CD4-positive, alpha-beta T cell treated with Interferon alpha-2 for 1 hour (primary cell): ENCODE measurements at places on chromosomes 7 and 10.
A peak's percentile ranks its signal among the peaks of the same experiment; 100 is the strongest.

- no peak for DNase-seq
These were observed 236.1 kb upstream of the FERD3L start for GRCh38 chr7:19381321-19381720.

DNA sequence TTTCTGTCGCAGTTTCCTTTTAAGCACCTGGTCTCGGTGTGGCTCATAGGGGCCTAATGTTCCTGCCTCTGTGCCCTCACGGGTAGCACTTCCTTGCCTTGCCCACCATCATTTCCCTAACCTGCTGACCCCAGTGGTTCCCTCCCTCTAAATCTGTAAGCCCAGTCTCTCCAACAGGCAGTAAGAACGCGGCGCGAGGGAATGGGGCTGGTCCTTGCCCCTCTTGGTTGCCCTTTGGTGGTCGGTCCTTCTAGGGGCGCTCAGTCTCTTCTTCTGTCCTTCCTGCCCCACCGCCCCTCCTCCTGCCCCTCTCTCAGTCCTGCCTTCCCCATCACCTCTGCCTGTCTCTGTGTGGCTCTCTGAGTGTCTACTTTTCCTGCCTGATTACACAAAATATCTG, 21.2 kb downstream of the EMX2 start:
- DNase-seq: no peak

DNA sequence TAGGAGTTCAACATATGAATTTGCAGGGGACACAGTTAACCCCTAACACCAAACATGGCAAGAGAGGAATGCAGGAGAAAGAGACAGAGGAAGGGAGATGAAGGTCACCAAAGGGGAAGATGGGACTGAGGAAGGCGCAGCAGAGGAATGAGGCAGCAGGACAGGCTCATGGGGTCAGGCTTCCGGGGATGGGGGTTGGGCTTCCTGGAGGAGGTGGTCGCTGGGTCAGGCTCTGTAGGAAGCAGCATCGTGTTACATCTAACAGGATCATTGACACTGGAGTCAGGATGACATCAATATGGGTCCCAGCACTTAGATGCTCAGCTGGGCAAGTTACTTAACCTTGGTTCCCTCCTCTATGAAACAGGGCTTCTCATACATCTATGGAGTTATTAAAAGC, 113.2 kb downstream of the NPTX2 start:
- no peak for DNase-seq

GRCh38 chr7:98034081-98035035, 44.4 kb upstream of the OCM2 start:
- no peak for DNase-seq

DNA sequence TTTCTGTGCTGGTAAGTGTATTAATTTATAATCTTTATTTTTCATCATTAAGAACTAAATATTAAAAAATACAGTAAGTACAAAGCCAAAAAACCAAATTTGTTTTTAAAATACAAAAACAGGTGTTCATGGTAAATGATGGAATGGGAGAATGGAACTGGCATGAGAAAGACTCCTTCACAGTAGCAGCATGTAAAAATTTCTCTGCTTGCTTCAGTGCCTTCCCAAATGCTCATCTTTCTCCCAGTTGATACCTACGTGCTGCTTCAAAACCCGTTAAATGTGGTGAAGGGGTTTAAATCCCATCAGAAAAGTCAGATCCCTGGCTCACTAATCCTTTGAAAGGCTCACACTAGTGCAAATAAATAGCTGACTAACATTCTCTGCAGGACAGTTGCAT, 4.2 kb downstream of the RNF133 start:
- DNase-seq: no peak

DNA sequence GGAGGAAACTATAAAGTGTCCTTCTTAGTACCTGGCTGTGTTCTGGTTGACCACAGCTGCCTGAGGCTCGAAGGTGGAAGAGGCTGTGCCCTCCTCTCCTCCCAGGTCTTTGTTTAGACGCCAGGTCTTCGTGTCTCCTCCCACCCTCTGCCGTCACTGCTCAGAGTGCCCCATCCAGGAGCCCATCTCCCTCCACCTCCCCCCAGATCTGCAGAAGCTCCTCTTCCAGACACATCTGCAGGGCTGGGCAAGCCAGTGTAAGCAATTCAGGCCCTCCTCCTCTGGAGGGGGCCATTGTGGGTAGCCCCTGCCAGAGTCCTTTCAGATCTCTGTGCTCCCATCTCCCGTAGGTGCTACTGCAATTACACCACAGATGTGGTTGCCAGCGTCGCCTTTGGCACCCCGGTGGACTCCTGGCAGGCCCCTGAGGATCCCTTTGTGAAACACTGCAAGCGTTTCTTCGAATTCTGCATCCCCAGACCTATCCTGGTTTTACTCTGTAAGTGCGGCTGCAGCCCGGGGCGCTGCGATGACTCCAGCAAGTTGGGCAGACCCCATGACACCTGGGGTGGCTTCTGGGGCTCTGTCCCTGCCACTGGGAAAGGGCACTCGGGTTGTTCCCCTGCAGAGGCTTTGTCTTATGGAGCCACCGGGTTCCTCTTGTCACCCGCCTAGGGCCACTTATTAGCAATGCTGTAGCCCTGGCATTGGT, 107.5 kb downstream of the PARP12 start:
- no peak for DNase-seq

GRCh38 chr7:93382362-93382761, 150.2 kb downstream of the VPS50 start:
- no peak for DNase-seq

DNA sequence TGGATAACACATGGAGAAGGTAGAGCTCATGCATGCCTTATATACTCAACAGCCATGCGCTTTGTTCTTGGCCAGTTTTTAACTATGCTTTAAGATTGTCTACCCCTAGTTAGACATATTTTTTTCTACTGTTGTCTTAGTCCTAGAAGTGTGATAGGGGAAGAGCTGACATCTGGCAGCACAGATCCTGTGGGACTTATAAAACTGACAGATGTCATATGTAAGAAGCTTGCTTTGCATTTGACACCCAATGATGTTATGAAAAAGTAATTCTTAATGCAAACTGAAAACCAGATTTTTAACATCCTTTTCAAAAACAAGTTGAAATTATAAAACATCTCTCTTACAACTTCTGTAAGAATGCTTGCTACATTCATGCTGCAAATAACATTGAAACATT, 715.9 kb upstream of the LRRN3 start:
- DNase-seq: no peak

DNA sequence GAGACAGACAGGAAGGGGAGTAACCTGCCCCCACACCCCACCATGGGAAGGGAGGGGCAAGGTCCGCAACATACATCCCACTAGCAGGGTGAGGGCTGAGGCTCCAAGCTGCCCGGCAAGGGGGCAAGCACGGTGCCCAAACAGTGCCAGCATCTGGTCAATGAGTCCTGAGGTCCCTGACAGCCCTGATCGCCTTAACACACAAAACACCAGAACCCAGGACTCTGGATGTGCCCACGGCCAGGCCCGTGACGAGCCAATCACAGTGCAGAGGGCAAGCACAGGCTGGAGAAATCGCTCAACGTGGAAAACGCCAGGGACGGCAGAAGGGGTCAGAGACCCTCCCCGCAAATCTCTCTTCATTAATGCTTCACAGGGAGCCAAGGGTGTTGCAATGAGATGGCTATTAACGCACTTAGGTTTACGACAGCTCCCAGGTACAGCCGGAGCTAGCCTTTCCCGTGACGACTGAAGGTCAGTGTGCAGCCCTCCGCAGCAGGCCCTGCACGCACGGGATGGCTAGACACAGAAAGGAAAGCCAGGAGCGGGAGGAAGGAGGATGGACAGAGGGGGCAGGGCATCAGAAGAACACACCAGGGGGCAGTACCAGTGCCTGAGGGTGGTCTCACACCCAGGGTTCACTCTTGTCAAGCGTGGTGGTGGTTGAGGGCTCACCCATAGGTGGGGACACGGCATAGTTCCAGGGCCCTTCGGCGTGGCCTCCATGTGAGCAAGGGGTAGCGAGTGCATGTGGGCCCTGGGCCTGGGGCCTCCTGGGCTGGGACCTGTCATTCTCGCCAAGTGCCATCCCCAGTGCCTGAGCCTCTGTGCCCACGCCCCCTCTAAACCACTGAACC, 220.5 kb downstream of the MAD1L1 start:
- DNase-seq: peak; percentile 0

GRCh38 chr10:95324436-95325268, 33.8 kb upstream of the PDLIM1 start:
- DNase-seq: no peak

- no peak for DNase-seq
These were observed 70.4 kb downstream of the AKR1B1 start for GRCh38 chr7:134388336-134389019.

DNA sequence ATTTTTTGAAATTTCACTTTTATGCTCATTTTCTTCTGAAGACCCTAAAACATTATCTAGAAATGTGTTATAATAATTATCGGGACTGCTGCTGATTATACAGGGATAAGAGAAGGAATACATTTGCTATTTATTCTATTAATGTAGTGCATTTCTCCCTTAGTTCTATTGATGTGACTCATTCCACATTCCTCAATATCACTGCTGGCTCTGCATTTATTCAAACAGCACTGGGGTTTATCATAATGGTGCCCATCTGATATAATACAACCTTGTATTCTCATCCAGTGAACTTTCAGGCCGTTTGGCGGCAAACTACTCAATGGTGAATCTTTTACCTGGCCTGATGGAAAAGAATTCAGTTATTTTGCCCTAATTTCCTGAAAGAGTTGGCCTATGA, 7.8 kb downstream of the KCND2 start:
- DNase-seq: no peak

DNA sequence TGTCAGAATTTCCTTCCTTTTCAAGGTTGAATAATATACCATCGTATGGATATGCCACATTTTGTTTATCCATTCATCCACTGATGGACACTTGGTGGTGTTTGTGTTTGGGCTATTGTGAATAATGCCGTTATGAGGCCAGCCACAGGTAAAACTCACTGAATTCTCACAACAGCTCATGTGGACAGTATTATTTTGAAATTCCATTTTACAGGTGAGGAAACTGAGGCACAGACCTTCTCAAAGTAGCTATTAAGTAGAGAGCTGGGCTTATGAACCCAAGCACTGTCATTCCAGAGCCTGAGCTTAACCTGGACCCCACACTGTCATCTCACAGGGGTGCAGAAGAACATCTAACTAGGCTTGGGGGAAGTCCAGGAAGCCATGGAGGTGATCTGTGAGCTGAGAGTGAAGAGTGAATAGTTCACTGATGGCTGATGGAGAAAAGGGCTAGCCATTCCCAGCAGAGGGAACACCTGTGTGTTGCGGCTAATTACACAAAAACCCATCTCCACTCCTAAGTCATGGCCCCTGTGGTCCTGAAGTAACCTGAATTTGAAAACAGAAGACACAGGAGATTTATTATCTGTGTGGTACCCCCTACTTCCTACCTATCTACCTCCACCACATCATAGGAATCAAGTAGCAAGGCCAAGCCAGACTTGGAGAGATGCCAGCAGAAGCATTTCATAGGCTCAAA, 8.7 kb downstream of the INMT start:
- no peak for DNase-seq
